Heart left ventricle (tissue), 16 donors: ENCODE measurements at places on chromosomes 3 and 15. TPM values are rescaled to one million over a fixed set of nuclear protein-coding genes. Genes with fewer than 3 reads are reported as not detected.
A peak's percentile ranks its signal among the peaks of the same experiment; 100 is the strongest.

- peak; percentile 95 for DNase-seq
Measured at GRCh38 chr15:65028921-65029735, at the start of gene MTFMT. Gene MTFMT, minus strand, starts transcription at chr15:65029639. Its CDS starts 26 bp downstream, at chr15:65029613.

TRH gene
- total RNA-seq = not detected

DNA sequence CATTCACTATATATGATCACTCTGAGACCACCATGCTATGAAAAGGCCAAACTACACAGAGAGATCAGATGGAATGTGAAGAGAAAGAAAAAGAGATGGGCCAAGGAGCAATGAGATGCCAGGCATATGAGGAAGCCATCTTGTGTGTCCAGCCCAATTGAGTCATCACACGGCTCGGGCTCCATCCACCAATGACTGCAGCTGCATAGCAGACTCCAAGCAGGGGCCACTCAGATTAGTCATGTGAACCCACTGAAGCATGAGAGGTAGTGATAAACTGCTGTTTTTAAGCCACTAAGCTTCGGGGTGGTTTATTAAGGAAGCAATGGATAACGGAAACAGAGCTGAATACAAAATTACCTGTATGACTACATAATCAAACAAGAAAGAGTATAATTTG, 185.9 kb downstream of the SUCLG2 start:
- no peak for DNase-seq

DNA sequence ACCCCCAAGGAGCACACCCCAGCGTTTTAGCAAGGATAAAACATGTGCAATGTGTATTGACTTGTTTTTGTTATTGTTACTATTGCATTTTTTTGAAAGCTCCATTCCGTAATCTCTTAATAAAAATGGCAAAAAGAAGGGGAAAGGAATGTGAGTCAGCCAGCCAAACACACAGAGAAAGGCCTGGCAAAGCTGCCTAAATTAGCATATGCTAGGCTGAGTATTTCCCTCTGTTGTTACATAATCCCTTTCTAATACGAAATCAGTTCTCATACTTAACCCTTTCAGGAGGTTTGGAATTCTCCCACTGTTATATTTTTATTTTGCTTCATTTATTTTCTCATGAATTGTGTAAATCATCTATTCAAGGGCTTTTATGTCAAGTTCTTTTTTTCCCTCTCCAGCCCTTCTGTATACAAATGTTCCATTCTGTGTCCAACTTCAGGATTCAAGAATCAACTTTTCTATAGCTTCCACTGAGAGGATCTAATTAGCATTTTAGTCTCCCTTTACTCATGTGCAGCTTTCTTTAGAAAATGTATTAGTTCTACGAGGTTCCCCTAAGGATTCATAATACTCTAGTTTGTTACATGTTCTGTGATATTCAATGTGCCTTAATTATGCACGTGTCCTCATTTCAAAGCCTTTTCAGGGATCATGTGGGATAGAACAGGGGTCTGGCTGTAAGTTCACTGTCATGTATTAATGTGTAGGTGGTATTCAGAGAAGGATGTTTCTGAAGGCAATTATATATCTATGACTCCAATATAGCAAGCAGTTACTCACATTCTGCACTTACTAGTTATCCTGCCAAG, 9.2 kb downstream of the CADM2 start:
- no peak for DNase-seq

DNA sequence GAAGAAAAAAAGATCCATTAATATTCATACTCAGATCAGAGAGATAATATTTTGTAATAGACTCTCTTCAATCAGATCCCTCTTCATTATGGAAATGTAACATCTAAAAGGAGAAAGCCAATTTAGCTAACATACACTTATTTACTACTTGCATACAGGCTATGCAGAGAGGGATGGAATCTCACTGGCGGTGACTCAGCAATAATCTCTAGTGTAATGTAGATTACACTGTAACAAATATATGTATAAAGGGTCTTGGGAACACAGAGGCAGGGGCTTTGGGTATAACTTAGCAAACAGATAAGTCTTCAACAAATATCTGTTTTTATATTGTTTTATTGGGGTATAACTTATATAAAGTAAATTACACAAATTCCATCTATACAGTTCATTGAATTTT, 69.6 kb downstream of the CGNL1 start:
- DNase-seq = no peak

GRCh38 chr3:166367947-166368533, 530.8 kb upstream of the BCHE start:
- no peak for DNase-seq

- DNase-seq = no peak
Measured at GRCh38 chr3:42780398-42780797, 7.3 kb upstream of the CCDC13 start.

GRCh38 chr15:100043068-100043641, 298.6 kb downstream of the ADAMTS17 start:
- DNase-seq = no peak

DNA sequence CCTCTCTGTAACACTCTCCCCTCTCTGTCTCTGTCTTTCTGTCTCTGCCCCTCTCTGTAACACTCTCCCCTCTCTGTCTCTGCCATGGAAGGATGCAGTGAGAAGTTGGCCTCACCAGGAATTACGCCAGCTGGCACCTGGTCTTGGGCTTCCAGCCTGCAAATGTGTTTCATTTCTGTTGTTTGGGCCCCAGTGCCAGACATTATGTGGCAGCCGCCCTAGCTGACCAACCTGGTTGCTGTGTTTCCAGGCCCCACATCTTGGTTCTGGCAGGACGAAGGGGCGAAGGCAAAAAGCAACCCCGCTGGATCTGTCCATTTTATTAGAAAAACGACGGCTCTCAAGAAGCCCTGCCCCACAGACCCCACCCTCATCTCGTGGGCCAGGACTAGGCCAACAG, 5.2 kb upstream of the ZXDC start:
- peak; percentile 56 for DNase-seq

- no peak for DNase-seq
Measured at GRCh38 chr3:170716172-170716805, 130.4 kb upstream of the SLC7A14 start.

GPR156 gene
- total RNA-seq = not detected
